ENCODE measurements at places on chromosomes 16 and 17.

DNA sequence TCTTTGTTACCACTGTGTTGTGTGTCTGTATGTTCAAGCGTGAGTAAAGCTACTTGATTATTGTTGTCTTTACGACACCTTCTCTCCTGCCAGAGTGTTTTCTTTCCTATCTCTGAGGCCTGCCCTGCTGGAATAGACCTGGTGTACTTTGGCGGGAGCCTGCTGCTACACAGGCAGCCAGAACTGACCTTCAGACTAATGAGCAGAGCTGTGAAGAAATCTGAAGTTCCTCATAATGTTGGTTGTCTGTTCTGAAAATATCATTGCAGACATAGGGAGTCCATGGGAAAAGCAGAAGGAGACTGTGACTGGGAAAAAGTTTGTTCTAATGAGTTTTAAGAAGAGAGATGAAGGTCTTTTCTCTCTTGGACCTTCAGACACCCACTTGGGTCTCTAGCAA lies 9.8 kb downstream of the RHOT1 start:
- no peak for DNase-seq

GRCh38 chr17:17819561-17819995 lies 17.2 kb downstream of the SREBF1 start:
- DNase-seq = peak; percentile 92

- DNase-seq = no peak
These were observed 99.8 kb downstream of the CPPED1 start for GRCh38 chr16:12703935-12704334.

GRCh38 chr17:19387921-19388521 lies 1.0 kb upstream of the MFAP4 start:
- no peak for DNase-seq

DNA sequence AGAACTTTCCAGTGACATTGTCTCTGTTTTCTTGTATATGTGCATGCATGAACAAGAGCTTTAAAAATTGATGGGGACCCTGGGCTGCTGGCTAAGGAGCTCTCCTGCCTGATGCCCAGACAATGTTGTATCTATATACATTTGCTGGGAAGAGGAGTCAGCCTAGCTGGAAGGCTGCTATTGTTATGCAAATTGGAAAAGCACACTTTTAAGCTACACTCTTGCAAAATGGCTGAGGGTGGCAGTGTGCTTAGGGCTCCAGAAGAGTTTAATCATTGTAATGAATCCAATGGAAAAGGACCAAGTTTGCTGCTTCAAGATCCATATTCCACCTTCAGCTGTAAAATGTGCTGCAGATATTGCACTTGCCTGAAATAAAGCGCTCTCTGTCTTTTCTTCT lies 171.8 kb downstream of the PRKCA start:
- no peak for DNase-seq
